HS-27A (cell line): ENCODE measurements at places on chromosomes 5 and 9.

- no peak for DNase-seq
These were observed 23.2 kb upstream of the LVRN start for GRCh38 chr5:115939059-115939458.

- DNase-seq: no peak
These were observed 25.5 kb downstream of the NUP188 start for GRCh38 chr9:128972956-128973355.

GRCh38 chr5:76319673-76320072 lies 83.4 kb upstream of the IQGAP2 start:
- DNase-seq: no peak

- DNase-seq: no peak
These were observed 52.4 kb downstream of the SLIT3 start for GRCh38 chr5:169248550-169248949.

DNA sequence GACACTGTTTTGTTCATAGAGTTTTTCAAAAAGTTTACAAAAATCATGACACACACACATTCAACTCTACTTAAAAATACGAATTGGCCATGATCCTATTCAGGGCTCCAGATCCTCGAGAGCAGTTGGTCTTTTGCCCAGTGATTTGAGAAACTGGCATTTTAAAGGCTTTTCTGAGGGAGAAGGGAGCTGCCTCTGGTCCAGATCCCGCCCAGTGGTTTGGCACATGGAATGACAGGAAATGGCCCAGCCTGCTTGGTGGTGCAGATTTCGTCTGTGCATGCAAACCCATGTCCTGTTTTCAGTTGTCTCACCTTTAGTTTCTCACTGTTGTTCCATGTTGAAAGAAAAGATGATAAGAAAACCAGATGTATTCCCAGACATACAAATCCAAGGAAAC lies 3.6 kb downstream of the CAMK4 start:
- peak; percentile 2 for DNase-seq

- no peak for DNase-seq
These were observed 238.1 kb downstream of the CETN3 start for GRCh38 chr5:90171466-90171865.
